ENCODE measurements at places on chromosomes 6 and 20.

DNA sequence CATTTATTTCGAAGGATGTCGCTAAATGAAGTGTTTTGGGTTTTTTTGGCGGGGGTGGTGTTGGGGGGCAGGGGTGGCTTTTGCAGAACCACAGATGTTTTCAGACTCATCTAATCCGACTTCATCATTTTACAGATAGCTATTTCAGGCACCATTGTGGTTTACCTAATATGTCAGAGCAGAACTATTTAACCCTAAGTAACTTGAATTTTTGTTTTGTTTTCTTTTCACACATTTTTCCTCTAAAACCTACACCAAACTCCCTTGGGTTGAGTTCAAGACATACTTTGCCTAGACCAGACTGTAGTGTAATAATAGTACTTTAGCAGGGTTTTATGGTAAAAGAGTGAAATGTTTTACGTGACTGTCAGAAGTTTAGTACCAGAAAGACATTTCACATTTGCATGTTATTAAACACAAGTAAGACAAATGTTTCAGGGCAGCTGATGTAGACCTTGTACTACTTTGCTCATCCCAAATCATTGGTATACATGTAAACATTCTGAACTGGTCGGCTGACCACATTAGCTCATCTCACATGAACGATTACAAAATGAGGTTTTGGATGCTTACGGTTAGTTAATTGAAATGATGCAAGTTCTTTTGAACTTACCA is 37.7 kb downstream of the MAP3K4 start:
- no peak for DNase-seq

DNA sequence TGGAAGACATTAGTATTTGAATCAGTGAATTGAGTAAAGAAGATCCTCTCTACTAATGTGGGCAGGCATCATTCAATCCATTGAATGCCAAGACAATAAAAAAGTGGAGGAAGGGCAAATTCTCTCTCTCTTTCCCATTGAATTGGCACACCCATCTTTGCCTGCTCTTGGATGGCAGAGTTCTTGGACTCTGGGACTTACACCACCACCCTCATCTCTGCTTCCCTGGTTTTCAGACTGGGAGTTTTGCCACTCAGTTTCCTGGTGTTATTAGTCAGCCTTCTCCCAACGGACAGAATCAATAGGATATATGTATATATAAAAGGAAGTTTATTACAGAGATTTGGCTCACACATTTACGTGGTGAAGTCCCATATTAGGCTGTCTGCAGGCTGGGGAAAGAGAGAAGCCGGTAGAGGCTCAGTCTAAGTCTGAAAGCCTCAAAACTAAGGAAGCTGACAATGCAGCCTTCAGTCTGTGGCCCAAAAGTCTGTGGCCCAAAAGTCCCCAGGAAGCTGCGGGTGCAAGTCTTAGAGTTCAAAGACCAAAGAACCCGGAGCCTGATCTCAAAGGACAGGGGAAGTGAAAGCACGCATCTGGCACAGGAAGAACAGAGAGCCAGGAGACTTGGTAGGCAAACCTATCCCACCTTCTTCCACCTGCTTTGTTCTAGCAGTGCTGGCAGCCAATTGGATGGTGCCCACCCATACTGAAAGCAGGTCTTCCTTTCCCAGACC is 64.4 kb downstream of the SMPDL3A start:
- no peak for DNase-seq

DNA sequence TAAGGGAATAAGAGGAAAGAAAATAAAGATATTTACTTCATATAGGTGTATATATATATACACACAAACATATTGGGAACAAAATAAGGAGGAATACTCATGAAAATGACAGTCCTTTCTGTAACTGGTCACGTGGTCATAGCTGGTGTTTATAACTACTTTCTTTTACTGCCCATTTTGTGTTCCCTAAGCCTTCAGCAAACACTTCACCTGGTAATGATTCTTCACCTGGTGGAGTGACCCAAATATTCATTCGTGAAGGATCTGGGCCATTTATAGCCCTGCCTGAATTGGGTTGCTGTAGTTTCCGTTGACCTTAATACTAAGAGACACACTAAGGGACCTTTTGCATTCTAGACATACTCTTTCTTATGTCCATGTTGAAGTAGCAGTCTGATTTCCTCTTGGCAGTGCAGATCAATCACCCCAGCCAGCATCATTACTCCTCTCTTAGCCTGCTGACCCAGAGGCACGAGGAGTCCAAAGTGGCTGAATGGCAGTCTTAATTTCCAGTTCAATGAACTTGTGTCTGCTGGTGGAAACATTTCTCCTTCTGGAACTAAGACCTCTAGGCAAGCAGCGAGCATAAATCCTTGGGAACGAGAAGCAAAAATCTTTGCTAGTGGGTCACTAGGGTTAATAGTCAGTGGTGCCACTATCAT is 39.9 kb upstream of the IYD start:
- no peak for DNase-seq

- DNase-seq, result no peak
These were observed 41.2 kb downstream of the LRFN2 start for GRCh38 chr6:40545954-40546353.

- no peak for DNase-seq
These were observed 103.9 kb upstream of the EMILIN3 start for GRCh38 chr20:41470362-41471095.

DNA sequence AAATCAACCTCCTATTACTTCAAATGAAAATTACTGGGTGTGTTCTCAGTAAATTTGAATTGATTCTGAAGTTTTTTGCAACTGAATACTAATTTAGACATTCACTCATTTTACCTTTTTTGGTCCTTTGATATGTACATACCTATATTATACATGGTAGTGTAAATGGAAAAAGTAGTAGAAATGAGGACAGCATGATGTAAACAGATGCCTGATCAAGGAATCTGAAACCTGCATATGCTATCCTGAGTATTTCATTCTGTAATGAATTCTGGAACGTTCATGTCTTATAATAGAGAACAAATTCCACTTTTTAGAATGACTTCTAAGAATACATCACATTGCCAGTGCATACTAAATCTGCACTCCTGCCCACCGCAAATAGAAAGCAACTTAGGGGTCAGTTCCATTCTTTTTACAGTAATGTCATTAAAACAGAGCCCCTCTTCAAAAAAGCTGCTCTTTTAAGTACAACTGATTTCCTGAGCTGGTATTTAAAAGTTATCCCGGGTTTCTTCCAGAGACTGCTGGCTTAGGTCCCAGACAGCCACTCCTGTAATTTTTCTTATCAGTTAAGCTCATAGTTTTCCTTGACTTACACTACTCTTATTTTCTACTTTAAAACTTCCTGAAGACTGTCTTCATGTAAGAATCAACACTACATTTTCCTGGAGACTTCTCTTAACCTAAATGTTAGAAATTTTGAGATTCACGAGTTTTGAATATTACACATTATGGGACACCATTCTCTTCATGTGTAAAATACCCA is 48.4 kb downstream of the MAP3K7 start:
- no peak for DNase-seq

DNA sequence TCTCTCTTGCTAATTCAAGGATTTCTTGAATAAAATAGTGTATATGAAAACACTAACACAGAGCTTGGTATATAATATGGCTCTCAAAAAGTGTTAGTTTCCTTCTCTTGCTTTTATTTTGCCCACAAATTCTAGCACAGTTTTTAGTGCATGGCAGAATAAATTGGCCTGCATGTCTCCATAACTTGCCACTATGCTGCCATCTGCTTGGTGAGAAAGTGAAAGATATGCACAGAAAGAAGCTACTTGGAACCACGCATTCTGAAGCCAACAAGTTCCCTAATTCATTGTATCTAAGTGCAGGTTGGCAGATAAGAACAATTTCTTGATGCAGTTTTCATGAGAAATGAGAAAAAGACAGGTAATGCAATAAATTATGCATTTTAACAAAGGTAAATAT is 101.2 kb downstream of the EPHA7 start:
- no peak for DNase-seq

DNA sequence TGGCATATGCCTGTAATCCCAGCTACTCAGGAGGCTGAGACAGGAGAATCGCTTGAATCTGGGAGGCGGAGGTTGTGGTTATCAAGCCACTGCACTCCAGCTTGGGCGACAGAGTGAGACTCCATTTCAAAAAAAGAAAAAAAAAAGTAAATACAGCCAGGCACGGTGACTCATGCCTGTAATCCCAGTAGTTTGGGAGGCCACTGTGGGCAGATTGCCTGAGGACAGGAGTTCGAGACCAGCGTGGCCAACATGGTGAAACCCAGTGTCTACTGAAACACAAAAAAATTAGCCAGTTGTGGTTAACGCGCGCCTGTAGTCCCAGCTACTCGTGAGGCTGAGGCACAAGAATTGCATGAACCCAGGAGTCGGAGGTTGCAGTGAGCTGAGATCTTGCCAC is 1.5 kb upstream of the NINL start:
- DNase-seq, result no peak

DNA sequence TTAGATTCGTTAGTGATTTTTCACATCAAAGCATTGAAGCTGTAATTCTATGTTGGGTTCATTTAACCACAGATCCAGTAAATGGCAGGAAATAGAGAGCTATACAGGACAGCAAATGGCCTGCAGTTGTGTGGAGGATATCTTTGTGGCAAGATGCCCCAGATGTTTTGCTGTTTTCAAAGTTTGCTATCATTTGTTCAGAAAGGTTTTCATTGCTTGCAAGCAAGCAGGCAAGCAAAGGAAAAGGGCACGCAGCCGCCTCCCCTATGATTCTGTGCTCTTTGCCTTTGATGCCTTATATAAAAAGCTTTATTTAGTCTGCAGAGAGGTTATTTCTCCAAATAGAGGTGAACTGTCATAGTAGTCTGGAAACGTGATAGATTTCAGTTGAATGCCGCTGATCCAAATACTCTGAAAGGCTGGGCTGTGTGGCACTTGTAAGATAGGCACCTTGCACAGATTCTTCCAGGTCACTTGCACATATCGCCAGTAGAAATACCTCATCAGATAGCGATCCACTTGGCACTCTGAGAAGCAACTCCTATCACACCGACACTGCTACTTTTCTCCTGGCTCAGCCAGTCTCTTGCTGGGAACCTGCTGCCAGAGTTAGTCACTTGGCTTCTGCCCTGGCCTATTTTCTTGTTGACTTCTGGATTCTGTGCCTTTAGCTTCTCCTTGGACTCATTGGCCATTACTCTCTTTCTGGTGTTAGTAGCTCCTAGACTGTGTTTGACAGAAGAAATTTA is 66.4 kb downstream of the UTRN start:
- no peak for DNase-seq

GRCh38 chr6:28606424-28607391 is 81.0 kb downstream of the GPX5 start:
- DNase-seq, result peak; percentile 72

GRCh38 chr20:63387917-63388316 is 26.8 kb upstream of the CHRNA4 start:
- no peak for DNase-seq

DNA sequence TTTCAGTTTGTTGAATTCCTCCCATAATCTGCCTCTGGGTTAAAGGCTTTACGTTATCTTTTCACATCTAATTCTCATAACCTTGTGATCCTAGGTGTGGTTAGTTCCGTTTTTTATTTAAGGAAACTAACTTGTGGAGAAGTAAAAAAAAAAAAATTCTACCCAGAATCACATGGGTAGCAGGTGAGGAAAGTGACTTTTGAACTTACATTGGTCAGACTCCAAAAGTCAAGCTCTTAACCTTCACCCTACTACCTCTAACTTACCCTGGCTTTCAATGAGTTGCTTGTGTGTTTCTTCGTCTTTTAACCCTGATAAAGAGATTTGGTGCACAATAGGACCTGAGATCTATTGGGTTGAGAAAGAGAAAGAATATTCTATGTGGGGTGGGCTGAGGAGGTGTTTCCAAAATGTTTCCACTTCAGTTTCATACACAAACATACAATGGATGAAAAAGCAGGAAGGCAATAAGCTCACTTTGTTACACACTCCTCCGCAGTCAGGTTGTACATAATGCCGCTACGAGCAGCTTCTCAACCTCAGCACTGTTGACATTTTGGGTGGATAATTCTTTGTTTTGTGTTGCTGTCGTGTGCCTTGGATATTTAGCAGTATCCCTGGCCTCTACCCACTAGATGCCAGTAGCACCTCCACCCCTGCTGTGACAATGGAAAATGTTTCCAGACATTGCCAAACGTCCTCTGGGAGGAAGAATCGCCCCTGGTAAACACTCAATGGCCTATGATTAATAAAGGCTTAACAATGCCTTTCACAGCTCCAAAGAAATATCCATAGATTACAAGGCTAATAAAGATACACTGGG is 193.0 kb upstream of the ZNF217 start:
- DNase-seq, result no peak

DNA sequence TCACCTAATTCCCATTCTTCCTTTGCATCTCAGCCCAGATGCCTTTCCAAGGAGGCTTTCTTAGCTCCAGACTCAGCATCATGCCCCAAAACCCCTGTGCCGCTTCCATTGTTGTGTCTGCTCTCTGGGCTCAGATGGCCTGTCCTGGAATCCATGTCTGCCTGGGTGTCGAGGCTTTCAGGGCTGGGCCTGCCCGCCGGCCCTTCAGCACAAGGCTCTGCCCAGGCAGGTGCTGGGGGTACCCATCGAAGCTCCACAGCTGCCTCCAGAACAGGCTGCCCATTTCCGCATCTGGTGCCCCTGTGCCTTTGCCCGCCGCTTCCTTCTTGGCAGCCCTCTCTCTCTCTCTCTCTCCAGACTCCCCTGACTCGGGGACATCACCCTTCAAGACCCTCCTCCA is 1.2 kb downstream of the CPXM1 start:
- DNase-seq, result no peak

- DNase-seq, result no peak
These were observed 110.0 kb downstream of the GPX5 start for GRCh38 chr6:28635547-28636158.
